ENCODE measurements at places on chromosomes 6 and 20.
A peak's percentile ranks its signal among the peaks of the same experiment; 100 is the strongest.

GRCh38 chr20:1272368-1273100 lies 6.4 kb downstream of the SNPH start:
- DNase-seq, result no peak

DNA sequence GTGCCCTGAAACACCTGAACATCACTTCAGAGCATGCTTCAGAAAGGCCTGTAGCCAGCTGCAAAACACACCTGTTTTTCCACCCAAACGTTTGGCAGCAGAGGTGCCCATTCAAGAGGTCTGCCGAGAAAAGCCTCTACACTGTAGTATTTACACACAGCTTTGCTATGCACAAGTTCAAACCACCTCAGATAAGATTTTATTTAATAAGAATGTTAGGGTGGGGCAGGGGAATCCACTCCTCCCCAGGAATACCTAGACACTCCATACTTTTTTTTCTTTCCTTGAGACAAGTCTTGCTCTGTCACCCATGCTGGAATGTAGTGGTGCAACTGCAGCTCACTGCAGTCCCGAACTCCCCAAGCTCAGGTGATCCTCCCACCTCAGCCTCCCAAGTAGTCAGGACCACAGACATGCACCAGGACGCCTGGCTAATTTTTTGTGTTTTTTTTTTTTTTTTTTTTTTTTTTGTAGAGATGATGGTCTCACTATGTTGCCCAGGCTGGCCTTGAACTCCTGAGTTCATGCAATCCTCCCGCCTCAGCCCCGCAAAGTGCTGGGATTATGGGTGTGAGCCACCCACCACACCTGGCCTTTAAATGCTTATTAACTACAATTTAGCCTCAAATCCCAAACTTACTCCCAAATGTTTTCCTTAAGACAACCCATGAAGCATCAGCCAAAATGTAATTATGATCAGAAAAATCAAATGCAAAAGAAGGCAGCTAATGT lies 9.7 kb downstream of the MRPL14 start:
- no peak for DNase-seq

- DNase-seq, result peak; percentile 52
These were observed at the start of gene BRPF3 for GRCh38 chr6:36196113-36196879. BRPF3 (plus strand) TSS chr6:36196744; CDS start chr6:36200323, 3,579 bp downstream.

- DNase-seq, result no peak
These were observed 47.5 kb downstream of the ERMARD start for GRCh38 chr6:169798764-169799473.

- DNase-seq, result no peak
These were observed 70.9 kb downstream of the SNAP91 start for GRCh38 chr6:83637953-83638352.
